ENCODE measurements at places on chromosomes 3 and 15.

- no peak for DNase-seq
Observed at GRCh38 chr3:103690536-103690935, 1255.7 kb downstream of the ZPLD1 start.

DNA sequence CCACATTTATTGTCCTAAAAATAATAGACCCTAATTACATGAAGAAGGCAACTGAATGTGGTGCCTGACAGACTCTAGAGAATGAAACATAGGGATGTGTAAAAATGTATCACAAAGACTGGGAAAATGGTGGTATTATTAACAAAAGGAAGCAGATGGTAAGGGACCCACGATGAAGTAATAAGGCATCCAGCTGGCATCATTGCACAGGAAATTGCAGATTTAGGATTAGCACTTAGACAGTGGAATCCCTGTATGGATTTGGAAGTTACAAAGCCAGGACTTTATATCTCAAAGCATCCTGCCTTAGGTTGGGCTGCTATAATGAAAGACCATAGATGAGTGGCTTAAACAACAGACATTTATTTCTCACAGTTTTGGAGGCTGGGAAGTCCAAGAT lies 104.3 kb downstream of the PPM1L start:
- no peak for DNase-seq

GRCh38 chr15:75989045-75989444 lies 23.2 kb downstream of the NRG4 start:
- DNase-seq: no peak

GRCh38 chr15:35857567-35858226 lies 311.7 kb upstream of the DPH6 start:
- no peak for DNase-seq

- DNase-seq: peak; percentile 95
Observed at GRCh38 chr3:177358091-177358976, 161.1 kb upstream of the TBL1XR1 start.

- no peak for DNase-seq
Observed at GRCh38 chr3:193452338-193452737, 73.8 kb upstream of the ATP13A5 start.

GRCh38 chr15:91263632-91264531 lies 163.8 kb downstream of the SV2B start:
- DNase-seq: peak; percentile 64

GRCh38 chr3:194117104-194117845 lies 18.7 kb upstream of the HES1 start:
- DNase-seq: no peak

GRCh38 chr3:121809249-121809648 lies 25.6 kb downstream of the IQCB1 start:
- DNase-seq: peak; percentile 2

GRCh38 chr3:57927916-57928315 lies 80.3 kb upstream of the FLNB start:
- no peak for DNase-seq

GRCh38 chr15:57503051-57503702 lies 88.5 kb upstream of the MYZAP start:
- no peak for DNase-seq

GRCh38 chr3:59150039-59150438 lies 100.2 kb upstream of the CFAP20DC start:
- no peak for DNase-seq

DNA sequence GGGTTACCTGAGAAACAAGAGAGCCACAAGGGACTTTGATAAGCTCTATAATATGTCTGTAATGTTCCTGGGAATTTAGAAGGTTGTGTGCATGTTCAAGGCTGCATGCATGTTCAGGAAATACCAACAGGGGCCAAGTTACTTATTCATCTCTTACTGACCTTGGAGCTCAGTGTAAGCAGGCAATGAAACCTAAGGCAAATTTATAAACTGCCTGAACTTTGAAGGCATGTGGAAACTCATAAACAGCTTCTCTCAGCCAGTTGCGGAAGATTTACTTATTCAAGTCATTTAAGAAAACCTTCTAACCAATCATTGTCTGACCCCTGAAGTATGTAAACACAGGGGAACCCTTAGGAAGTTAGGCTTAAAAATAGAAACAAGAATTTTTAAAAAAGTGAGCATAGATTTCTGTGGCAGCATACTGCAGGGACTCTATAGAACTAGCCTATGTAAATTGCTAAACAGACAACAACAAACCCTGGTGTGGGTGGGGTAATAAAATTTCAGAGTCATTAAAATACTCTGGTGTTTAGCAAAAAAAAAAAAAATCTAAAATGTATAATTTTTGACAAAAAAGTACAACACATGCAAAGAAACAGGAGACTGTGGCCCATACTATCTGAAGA lies 57.2 kb downstream of the SLC15A2 start:
- DNase-seq: no peak

GRCh38 chr3:7977245-7978086 lies 524.2 kb upstream of the LMCD1 start:
- DNase-seq: no peak

DNA sequence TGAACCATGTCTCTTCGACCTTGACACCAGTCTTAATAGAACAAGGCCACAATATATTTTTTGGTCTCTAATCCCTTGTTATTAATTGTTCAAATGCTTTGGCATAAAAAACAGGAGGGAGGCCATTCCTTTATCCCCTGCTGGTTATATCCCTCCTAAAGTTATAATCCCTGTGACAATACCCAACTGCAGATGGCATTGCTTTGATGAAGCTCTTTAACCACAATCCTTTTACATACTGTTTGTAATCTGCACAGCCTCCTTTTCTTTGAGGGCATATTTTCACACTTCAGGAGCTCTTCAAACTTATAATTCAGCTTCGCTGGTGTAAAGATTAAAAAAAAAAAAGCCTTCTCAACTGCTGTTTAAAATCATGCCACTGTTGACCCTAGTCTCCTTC lies 919.0 kb downstream of the EPHA3 start:
- no peak for DNase-seq

GRCh38 chr15:33700695-33701303 lies 267.5 kb upstream of the CHRM5 start:
- DNase-seq: peak; percentile 85

DNA sequence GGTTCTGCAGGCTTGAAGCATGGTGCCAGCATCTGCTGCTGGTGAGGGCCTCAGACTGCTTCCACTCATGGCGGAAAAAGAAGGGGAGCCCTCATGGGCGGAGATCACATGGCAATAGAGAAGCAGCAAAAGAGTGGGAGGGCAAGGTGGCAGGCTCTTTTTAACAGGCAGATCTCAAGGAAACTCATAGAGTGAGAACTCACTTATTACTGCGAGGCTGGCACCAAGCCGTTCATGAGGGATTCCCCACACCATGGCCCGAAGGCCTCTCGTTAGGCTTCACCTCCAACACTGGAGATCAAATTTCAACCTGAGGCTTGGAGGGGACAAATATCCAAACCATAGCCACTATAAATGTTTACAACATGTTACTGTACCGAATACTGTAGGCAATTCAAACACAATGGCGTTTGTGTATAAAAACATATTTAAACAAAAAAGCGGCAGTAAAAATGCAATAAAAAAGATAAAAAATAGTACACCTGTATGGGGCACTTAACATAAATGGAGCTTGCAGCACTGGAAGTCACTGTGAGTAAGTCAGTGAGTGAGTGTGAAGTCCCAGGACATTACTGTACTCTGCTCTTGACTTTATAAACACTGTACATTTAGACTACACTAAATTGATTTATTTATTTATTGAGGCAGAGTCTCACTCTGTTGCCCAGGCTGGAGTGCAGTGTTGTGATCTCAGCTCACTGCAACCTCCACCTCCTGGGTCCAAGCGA lies 18.8 kb upstream of the MOBP start:
- no peak for DNase-seq

DNA sequence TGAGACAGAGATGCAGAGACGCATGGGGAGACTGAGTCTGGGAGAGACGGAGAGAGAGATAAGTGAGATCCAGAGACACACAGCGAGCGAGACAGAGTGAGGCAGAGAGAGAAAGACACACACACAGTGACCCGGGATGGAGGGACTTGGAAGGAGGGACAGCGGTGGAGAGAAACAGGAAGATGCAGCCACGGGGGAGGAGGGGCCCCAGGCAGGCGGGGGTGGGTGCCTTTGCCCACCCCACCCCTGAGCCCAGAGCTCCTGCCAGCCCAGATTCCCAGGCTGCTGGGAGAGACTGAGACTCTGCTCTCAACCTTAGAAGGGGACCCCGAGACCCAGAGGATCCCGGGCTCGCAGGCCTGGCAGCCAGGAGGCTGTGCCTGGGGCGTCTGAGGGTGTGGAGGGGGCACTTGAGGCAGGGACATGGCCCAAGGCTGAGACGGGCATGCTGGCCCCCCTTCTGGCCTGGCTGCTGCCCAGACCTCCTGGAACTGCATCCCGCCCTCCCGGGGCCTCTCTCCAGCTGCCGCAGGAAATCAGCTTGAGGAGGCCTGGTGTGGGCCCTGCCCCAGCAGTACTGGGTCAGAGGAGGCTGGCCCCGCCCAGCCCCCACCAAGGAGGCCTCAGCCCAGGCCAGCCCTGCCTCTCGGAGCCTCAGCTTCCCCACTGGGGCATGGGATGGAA lies 18.1 kb downstream of the H1-8 start:
- DNase-seq: no peak

DNA sequence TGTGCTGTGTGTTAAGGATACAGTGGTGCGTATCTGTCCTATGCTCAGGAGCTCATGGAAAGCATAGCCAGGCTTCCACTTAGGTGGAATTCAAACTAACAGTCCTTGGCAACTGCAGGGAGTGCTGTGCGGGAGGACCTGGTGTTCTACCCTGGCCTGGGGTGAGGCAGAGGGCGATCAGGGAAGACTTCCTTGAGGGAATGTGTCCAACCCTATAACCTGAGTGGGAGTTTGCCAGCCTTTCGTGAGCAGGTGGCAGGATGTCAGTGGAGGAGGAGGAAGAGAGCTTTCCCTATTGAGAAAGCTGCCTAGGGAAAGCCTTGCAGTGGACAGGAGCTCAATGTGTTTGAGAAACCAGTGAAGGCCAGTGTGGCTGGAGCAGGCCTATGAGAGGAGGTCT lies 271.1 kb upstream of the C2CD4B start:
- no peak for DNase-seq

GRCh38 chr15:69734699-69735098 lies 282.1 kb downstream of the RPLP1 start:
- DNase-seq: no peak

GRCh38 chr3:30752970-30753369 lies 141.5 kb downstream of the GADL1 start:
- peak; percentile 88 for DNase-seq

DNA sequence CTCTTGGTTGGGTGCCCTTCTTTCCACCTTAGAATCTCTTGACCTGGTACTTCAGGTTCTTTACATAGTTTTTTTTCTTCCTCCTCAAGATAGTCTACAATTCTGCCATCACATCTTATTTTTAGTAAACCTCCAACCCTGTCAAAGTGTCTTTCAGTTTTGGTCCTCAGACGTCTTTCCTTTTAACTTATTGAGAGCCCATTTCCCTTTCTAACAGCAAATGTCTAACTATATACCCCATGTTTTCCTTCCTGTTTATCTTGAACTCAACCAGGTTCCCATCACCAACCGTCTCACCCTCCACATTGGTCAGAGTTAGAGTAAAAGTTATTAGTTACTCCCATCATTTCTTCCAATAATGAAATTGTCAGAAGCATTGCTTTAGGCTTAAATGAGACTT lies 10.4 kb downstream of the KBTBD12 start:
- DNase-seq: no peak

DNA sequence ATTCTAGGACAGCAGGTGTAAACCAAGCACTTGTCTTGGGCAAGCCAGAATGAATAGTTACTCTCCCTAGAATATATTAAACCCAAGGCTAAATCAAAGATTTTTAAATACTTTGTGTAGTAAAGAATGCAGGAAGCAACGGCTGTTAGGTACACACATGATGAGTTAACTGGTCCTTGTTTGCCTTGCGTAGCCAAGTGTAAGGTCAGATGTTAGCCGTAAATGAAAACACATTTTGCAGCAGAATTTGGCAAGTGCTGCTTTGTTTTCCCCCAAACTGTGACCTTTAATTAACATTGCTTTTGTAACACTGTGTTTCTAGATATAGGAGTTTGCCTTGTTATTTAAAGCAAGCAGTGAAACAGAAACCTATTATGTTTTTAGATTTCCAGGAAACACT lies 368.7 kb downstream of the IL5RA start:
- no peak for DNase-seq

DNA sequence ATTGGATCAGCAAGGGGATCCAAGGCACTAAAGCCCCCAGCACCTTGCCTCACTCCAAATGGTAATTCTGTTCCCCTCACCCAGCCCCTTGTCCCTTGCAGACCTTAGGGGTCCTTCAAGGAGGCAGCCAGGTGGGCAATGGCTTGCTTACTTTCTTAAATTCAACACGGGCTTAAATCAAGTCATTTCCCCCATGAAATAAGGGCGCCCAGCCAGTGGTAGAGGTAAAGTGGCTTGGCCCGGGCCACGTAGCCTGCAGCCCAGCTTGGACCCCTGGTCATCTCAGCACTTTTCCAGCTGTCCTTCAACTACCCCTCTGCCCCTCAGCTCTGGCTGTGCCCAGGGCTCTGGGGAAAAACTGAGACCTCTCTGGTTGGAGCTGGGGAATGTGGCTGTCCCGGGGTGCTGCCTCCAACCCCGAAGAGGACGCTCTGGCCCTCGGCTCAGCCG lies 1.2 kb downstream of the PSTPIP1 start:
- no peak for DNase-seq

DNA sequence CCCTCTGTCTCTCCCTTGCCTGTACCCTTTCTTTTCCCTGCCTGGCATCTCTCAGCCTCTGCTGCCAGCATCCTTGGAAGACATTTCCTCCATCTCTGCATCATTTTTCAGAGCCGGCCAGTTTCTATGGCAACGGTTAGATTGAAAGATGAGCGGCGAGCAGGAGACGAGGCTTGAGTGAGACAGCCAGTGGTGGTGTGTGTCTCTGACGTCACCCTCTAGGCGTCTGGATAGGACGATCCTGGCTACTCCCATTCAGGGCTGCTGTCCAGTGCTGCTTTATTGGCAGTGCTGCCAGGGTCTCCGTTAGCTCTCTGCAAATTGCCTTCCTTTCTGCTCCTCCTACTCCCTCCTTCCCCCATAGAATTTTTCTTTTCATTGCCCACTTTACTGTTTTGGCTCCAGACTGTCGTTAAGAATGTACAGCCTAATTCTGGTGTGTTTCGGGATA lies 57.9 kb downstream of the TRAK1 start:
- DNase-seq: no peak

- DNase-seq: no peak
Observed at GRCh38 chr3:15903759-15904720, 106.3 kb upstream of the ANKRD28 start.

- DNase-seq: peak; percentile 43
Observed at GRCh38 chr3:87260270-87260669, 16.1 kb downstream of the POU1F1 start.

GRCh38 chr3:50466177-50466576 lies 37.3 kb downstream of the CACNA2D2 start:
- DNase-seq: no peak

All from inflammatory macrophage treated with lipopolysaccharide for 1 hour (primary cell).